KBM-7 (cell line): ENCODE measurements at places on chromosomes 3 and 15.

DNA sequence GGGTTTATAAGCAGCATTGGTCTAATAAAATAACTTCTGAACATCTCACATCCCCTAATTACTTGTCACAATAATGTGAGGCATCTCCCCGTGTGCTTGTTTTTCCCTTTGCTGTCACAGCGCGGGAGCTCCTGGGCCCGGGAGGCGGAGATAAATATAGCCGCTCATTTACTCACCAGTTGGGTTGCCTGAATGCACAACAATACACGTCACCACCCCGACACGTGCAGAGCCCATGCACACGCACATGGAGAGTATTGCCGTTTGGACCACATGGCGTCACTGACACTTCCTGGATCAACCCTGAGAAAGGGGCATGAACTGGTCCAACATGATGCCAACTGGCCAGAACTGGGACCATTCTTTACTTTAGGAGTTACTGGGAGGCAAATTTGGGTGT, 76.2 kb downstream of the MRPL46 start:
- no peak for DNase-seq

DNA sequence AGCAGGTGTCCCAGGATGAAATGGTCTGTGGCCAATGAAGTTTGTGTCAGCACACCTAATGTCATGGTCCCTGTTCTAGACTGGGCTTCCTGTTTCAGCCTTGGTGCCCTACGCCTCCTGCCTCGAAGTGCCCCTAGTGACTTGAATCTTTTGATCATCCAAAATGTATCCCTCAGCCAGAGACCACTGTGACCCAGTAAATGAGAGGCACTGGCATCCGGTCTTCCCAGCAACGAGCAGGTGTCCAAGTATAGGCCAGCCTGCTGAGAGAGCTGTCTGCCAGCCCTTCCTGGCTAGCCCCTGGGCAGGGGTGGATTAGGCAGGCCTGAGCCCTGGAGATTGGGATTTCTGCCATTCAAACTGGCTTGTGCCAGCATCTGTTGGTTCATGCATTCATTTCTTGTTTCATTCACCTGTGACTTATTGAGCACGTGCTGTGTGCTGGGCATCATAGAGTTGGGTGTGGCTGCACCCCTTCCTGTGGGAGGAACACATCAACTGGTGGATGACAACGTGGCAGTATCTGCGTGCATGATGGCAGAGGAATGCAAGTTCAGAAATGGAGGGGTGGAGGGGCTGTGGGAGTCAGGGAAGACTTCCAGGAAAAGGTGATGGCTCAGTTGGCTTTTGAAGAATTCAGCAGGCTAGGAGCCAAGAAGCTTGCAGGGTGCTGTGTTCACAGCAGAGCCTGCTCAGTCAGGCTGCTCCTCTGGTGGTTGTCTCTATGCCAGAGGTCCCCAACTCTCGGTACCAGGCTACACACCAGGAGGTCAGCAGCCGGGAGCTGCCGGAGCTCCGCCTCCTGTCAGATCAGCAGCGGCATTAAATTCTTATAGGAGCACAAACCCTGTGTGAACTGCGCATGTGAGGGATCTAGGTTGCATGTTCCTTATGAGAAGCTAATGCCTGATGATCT, 21.6 kb downstream of the ESYT3 start:
- no peak for DNase-seq

- no peak for DNase-seq
These were observed 1575.1 kb downstream of the OTOL1 start for GRCh38 chr3:163071713-163072112.

DNA sequence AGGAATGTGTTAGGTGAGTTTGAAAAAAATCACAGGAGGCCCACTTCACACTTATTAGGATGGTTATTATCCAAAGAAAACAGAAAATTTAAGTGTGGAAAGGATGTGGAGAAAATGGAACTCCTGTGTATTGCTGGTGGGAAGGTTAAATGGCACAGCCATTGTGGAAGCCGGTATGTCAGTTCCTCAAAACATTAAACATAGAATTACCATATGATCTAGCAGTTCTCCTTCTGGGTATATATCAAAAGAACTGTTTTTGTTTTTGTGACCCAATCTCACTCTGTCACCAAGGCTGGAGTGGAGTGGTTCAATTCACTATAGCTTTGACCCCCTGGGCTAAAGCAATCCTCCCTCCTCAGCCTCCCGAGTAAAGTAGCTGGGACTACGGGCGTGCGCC, 10.4 kb upstream of the ZFYVE19 start:
- no peak for DNase-seq

- DNase-seq, result no peak
These were observed 77.0 kb downstream of the PGPEP1L start for GRCh38 chr15:98930576-98930975.

GRCh38 chr3:123156276-123156995, 45.3 kb upstream of the SEC22A start:
- no peak for DNase-seq

DNA sequence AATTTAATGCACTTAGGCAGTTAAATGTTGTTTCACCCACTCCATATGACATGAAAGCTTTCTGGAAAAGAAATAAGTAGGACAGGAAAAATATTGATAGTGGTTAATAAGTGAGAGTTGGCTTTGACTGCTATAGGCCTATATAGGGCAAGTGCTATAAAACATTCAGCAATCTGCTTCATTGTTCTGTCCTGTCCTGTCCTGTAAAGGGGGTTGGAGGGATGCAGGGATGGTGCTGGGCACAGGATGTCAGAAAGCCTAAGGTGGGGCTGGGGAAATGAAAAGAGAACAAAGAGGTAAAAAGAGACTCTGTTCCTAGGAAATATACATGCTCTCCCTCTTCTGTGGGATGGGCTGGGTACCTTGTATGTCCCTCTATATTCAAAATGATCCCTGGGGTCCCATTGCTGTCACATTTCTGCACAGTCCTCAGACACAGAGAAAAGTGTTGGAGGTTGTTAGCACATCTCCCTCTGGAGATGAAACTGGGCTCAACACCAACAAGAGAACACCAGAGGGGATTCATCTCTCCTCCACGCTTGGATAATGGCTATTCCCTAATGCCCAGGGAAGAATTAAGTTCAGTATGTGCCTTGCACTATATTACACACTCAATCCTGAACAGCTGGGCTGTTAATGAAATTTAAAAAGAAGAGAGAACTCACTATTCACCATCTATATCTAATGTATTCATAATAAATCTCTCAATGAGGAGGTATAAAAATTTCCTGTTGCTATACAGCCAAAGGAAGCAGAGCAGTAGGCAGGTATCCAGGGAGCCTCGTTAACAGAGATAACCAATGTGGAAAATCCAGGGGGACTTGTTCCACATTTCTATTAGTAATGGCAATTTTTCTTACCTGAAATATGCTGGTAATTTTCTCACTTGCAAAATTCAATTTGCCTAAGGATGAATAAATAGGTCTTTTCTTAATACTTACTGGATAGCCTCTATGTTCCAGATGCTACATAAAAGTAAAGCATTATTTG, 108.1 kb upstream of the ZBED2 start:
- DNase-seq, result no peak

DNA sequence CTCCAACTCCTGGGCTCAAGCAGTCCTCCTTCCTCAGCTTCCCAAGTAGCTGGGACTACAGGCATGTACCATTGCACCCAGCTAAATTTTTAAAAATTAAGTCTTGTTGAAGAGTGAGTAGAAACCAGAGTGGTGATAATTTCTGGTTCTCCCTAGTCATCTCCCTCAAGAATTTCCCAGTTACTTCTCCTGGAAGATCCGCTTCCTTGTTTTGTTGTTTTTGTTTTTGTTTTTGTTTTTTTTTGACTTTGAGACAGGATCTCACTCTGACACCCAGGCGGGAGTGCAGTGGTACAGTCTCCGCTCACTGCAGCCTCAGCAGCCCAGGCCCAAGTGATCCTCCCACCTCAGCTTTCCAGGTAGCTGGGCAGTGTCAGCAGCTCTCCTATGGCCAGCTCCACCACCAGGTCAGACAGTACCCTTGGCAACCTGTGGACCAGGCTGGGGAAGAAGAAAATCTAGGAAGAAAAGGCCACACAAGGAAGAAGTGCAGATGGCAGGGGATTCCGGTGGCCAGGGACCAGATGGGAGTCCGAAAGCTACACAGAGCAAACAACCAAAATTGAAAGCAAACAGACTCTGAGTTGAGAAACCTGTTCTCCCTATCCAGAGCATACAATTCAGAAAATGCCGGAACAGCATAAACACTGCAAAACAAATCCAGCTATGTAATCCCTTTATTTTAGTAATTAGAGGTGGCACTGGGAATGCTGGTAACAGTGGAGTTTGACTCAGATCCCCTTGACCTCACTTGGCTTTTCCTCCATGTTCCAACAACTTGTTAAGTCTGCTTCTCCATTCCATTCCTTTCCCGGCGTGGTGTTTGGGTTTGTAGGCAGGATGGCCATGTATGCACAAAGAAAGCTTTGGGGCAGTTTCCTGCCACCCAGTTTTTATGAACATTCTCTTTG, 266.6 kb upstream of the CTDSPL start:
- DNase-seq, result no peak

GRCh38 chr3:25508901-25509300, 80.8 kb downstream of the RARB start:
- no peak for DNase-seq

- DNase-seq, result no peak
These were observed 187.3 kb upstream of the CFAP20DC start for GRCh38 chr3:59237121-59237520.

DNA sequence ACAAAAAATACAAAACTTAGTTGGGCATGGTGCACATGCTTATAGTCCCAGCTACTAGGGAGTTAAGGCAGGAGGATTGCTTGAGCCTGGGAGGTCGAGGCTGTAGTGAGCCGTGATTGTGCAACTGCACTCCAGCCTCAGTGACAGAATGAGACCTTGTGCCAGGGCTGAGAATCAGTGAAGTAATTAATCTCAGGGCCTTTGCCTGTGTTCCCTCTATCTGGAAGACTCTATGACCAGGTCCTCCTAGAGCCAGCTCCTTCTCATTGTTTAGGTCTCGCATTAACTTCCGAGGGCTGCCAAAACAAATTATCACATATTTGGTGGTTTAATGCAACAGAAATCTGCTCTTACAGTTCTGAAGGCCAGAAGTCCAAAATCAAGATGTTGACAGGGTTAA, 41.4 kb upstream of the FLNB start:
- DNase-seq, result no peak

- no peak for DNase-seq
These were observed 44.8 kb downstream of the AP4E1 start for GRCh38 chr15:50953302-50953701.

DNA sequence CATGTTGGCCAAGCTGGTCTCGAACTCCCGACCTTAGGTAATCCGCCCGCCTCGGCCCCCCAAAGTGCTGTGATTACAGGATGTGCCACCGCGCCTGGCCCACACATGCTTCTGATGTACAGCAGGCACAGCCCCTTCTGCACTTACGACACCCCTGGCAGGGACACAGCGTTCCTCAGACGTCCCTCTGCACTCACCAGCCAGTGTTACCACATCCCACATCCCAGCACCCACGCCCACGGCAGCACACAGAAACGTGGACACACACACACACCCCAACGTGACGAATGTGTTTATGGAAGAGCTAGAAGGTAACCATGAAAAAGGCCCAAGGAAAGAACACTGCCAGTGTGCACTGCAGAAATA, 576 bp upstream of the RPAP1 start:
- DNase-seq, result no peak

GRCh38 chr3:196868297-196868661, 559 bp downstream of the SENP5 start:
- DNase-seq, result peak; percentile 54

- DNase-seq, result peak; percentile 82
These were observed 296.3 kb downstream of the UACA start for GRCh38 chr15:70466895-70467529.

- no peak for DNase-seq
These were observed 8.4 kb upstream of the CRTAP start for GRCh38 chr3:33105341-33105948.

GRCh38 chr15:100596792-100597191, 5.2 kb downstream of the LINS1 start:
- DNase-seq, result peak; percentile 95

GRCh38 chr3:126142652-126143051, 37.7 kb downstream of the ALDH1L1 start:
- no peak for DNase-seq

DNA sequence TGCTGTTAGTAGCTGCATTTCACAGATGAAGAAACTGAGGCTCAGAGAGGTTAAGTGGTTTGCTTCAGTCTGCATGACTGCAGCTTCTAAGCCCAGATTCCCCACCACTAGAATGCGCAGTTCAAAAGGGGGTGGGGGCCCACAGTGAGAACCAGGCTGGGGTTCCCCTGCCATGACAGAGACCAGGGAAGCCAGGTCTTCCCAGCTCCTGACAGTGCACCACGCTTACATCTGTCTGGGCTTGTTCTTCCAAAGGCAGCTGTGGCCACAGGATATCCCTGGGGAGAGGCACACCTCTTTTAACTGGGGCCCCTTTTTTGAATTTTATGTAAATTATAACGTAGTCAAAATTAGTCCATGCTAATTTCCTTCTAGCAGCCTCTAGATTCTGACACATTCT, 5.3 kb downstream of the PLEKHO2 start:
- DNase-seq, result no peak

GRCh38 chr3:127803619-127804018, 18.7 kb downstream of the MGLL start:
- DNase-seq, result no peak

DNA sequence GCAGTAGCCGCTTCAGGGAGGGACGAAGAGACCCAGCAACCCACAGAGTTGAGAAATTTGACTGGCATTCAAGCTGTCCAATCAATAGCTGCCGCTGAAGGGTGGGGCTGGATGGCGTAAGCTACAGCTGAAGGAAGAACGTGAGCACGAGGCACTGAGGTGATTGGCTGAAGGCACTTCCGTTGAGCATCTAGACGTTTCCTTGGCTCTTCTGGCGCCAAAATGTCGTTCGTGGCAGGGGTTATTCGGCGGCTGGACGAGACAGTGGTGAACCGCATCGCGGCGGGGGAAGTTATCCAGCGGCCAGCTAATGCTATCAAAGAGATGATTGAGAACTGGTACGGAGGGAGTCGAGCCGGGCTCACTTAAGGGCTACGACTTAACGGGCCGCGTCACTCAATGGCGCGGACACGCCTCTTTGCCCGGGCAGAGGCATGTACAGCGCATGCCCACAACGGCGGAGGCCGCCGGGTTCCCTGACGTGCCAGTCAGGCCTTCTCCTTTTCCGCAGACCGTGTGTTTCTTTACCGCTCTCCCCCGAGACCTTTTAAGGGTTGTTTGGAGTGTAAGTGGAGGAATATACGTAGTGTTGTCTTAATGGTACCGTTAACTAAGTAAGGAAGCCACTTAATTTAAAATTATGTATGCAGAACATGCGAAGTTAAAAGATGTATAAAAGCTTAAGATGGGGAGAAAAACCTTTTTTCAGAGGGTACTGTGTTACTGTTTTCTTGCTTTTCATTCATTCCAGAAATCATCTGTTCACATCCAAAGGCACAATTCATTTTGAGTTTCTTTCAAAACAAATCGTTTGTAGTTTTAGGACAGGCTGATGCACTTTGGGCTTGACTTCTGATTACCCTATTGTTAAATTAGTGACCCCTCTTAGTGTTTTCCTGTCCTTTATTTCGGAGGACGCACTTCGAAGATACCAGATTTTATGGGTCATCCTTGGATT, at the start of gene MLH1:
MLH1 (plus strand) TSS at position 193 of the 958 bp plus-strand sequence; CDS start at position 223, 30 bp downstream.
- peak; percentile 100 for DNase-seq

GRCh38 chr3:139670196-139670595, 7.6 kb downstream of the NMNAT3 start:
- DNase-seq, result no peak

GRCh38 chr3:13709706-13710105, 160.8 kb downstream of the FBLN2 start:
- DNase-seq, result no peak

GRCh38 chr3:42351207-42351606, 59.2 kb downstream of the LYZL4 start:
- DNase-seq, result no peak

- DNase-seq, result no peak
These were observed 10.9 kb downstream of the SEMA7A start for GRCh38 chr15:74422652-74423430.
